ENCODE measurements at places on chromosomes 16 and 17. TPM values are rescaled to one million over a fixed set of nuclear protein-coding genes. Genes with fewer than 3 reads are reported as not detected.

GRCh38 chr17:8116776-8117175, 1.5 kb downstream of the ALOXE3 start:
- DNase-seq: no peak
- peaks cover 26% of the 10 kb centered on the region for H3K4me1 ChIP-seq
- no peak overlapping the region for H3K27ac ChIP-seq
- no peak overlapping the region for H3K4me3 ChIP-seq
- no peaks in the 10 kb centered on the region for H3K36me3 ChIP-seq

DNA sequence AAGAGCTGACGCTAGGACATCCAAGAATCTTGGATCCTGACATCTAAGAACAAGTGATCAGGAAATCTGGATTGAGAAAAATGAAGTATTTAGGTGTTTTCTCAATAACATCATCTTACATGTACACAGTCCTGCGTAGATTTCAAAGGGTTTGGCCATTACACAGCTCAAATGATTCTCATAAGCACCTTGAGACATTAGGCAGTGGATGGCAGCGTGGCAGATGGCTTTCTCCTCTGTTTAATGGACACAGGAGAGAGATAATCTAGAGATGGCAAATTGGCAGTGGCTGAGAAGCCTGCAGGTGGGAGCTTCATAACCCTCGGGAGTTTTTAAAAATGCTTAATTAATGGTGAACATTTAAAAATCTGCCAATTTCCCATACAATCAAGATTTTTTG, 137.5 kb downstream of the ZFHX3 start:
- no peak for DNase-seq
- H3K27me3 ChIP-seq: no peaks in the 10 kb centered on the region
- H3K4me1 ChIP-seq: no peaks in the 10 kb centered on the region

- no peaks in the 10 kb centered on the region for H3K4me1 ChIP-seq
- no peak for DNase-seq
- no peak overlapping the region for H3K4me3 ChIP-seq
Measured at GRCh38 chr16:69669577-69669976, 56.8 kb downstream of the NQO1 start.

DNA sequence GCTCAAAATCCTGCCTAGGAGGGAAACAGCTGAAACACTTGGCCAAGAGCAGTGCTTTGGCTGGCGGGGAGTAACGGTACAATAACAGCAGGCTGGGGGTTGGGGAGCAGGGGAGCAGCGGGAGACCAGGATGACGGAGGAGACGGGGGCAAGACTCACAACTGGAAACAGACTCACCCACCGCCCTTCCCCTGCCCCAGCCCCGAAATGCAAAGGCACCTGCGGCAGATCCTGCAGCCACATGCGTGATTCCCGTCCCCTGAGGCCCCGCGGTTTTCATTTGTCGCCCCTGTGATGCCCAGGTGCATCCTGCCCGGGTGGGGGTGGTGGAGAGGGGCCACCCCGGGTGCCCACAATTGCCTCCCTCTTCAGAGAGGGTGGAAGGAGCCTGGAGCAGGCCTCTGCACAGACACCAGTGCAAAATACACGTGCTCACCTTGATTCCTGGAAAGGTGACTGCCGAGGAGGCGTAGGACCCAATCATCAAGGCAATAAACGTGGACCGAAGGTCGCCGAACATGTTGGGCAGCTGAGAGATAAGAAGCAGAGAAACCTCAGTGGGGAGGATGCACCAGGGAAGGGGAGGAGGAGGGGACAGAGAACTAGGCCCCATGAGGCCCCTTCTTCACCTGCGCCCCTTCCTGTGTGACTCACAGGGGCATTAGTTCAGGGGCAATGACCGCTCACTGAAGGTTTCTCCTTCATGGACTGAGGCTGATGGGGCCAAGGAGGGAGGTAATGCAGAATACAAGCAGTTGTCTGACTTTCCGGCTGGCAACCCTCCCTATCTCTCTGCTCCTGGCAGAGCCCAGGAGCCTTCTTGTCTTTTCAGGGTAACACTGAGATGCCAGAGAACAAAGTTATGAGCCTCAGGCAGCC, 30.4 kb upstream of the PITPNA start:
- no peak for DNase-seq
- H3K36me3 ChIP-seq: no peaks in the 10 kb centered on the region
- no peak overlapping the region for H3K27ac ChIP-seq
- H3K4me1 ChIP-seq: peaks cover 5% of the 10 kb centered on the region
- no peaks in the 10 kb centered on the region for H3K27me3 ChIP-seq
- no peak overlapping the region for H3K4me3 ChIP-seq

The EMP2 gene
- total RNA-seq: 13.1 TPM

GRCh38 chr16:89616623-89617022, 3.2 kb downstream of the DPEP1 start:
- H3K27ac ChIP-seq: no peak overlapping the region
- no peak overlapping the region for H3K4me3 ChIP-seq
- no peaks in the 10 kb centered on the region for H3K27me3 ChIP-seq
- H3K36me3 ChIP-seq: no peaks in the 10 kb centered on the region
- no peaks in the 10 kb centered on the region for H3K4me1 ChIP-seq

The SMTNL2 gene
- 2.6 TPM for total RNA-seq

The PRSS22 gene
- total RNA-seq: not detected

The DUSP3 gene
- total RNA-seq: 75.1 TPM

GRCh38 chr16:22372882-22373661, 1.3 kb downstream of the CDR2 start:
- no peak for DNase-seq
- H3K27me3 ChIP-seq: no peaks in the 10 kb centered on the region
- H3K27ac ChIP-seq: no peak overlapping the region
- no peaks in the 10 kb centered on the region for H3K36me3 ChIP-seq
- H3K4me3 ChIP-seq: peak overlapping the region; percentile 78

GRCh38 chr16:13378151-13378550, 476.8 kb downstream of the SHISA9 start:
- DNase-seq: no peak
- no peak overlapping the region for H3K27ac ChIP-seq
- H3K27me3 ChIP-seq: no peaks in the 10 kb centered on the region
- no peaks in the 10 kb centered on the region for H3K36me3 ChIP-seq

Measured in testis (tissue), 5 donors.